Activated CD8-positive, alpha-beta memory T cell treated with anti-CD3 and anti-CD28 coated beads for 48 hours (primary cell): ENCODE measurements at places on chromosomes 16 and 17.

- no peak for DNase-seq
Measured at GRCh38 chr17:81867991-81868673, 3.0 kb downstream of the ARHGDIA start.

DNA sequence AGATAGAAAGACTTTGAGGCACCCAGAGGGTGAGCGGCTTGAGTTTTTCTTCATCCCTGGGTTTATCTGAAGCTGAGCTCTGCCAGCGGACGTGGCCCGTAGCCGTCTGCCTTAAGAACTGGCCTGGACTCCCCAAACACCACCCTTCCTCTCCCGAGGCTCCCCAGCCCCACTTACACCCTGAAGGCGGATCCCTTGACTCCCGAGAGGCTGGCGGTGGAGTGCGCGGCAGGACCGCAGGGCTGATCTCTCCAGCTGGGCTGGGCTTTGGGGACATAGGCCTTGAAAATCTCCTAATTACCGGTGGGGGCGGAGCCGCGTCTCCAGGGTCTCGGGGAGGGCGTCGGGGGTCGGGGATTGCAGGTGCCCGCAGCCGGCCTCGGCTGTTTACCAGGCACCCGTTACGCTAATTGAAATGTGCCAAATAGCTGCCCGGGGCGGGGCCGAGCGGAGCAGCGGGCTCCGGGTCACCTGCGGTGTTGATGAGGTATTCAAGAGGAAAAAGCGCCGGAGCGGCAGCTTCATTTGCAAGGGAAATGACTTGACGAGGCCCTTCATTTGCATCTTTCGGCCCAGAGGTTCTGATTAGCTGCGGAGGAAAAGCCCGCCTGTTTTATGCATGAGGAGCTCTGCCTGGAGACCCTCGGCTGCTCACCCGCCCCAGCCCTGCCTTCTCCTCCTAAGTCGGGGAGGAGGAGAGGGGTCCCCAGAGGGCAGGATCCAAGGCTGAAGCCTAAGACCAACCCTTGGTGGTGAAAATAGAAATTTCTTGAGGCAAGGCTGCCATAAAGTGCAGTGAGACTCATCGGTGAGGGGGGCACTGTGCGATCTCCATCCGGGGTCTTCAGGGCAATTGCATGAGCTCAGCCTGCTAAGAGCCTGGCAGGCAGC, 100.7 kb downstream of the MGAT5B start:
- DNase-seq = peak; percentile 4

- DNase-seq = no peak
Measured at GRCh38 chr17:20043021-20043420, 33.9 kb downstream of the SPECC1 start.

GRCh38 chr16:17313085-17313611, 157.6 kb downstream of the XYLT1 start:
- no peak for DNase-seq

GRCh38 chr17:49388290-49388640, 26.2 kb upstream of the ZNF652 start:
- no peak for DNase-seq
